Midbrain (tissue), 1 donor: ENCODE measurements at places on chromosomes 5 and 9.
A peak's percentile ranks its signal among the peaks of the same experiment; 100 is the strongest.

DNA sequence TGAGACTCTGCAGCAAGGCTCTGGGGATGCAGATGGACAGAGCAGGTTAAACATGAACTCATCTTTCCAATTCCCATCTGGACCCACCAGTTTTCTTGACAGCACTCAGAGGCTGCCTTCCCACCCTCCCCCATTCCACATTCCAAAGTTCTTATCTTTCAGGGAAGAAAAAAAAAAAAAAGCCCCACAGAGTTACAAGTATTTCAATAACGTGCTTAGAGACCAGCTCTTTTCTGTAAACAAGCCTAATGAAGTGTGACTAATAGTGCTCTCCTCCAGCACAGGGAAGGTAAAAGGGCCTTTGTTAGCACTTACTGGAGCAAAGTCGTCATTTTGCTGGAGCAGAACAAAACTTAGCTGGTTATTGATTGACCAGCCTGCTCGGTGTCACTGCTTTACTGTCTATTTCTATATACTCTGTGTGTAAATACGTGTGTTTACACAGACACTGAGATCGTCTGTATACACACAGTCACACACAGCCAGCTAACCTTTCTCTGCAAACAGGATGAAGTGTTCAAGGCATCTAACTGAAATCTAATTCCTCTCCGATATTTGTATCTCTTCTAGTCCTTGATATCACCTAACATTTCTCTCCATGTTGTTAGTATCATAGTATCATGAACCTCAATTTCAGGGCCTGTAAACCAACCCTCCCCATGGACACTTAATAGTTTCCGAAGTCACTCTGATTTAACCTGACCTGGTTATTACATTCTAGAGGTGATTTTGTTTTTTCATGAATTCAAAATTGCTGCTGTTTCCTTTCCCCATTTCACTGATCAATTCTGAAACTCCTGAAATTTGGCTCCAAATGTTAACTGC, 84.9 kb downstream of the ZNF608 start:
- no peak for DNase-seq

GRCh38 chr5:14257995-14258403, 114.9 kb downstream of the TRIO start:
- no peak for DNase-seq

GRCh38 chr9:87494970-87495471, 2.6 kb upstream of the DAPK1 start:
- DNase-seq, result no peak

DNA sequence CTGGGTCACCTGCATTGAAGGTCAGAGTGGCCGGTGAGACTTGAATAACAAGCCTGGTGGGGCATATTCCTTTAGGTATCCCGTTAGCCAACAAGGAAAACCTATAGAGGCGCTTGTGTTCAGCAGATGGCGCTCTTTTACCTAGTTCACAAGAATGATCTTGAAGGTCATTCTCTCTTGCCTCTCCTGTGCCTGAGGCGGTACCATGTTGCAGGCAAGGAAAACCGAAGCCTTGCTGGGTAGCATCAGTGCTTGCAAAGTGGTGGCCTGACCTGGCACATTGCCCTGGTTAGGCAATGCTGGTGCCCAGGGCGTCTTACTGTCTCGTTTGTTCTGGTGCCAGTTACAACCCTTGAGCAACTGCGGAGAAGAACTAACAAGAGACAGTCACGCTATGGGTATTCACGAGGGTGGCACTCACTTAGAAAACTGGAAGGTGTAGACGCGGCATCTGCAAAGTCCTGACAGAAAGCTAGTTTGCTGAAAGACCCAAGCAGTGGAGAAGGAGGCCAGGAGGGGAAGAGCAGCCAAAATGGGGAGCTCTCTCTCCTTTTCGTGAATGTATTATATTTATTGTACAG, 56.7 kb downstream of the AOPEP start:
- peak; percentile 84 for DNase-seq

GRCh38 chr9:133528001-133528875, 3.5 kb upstream of the MYMK start:
- DNase-seq, result no peak

DNA sequence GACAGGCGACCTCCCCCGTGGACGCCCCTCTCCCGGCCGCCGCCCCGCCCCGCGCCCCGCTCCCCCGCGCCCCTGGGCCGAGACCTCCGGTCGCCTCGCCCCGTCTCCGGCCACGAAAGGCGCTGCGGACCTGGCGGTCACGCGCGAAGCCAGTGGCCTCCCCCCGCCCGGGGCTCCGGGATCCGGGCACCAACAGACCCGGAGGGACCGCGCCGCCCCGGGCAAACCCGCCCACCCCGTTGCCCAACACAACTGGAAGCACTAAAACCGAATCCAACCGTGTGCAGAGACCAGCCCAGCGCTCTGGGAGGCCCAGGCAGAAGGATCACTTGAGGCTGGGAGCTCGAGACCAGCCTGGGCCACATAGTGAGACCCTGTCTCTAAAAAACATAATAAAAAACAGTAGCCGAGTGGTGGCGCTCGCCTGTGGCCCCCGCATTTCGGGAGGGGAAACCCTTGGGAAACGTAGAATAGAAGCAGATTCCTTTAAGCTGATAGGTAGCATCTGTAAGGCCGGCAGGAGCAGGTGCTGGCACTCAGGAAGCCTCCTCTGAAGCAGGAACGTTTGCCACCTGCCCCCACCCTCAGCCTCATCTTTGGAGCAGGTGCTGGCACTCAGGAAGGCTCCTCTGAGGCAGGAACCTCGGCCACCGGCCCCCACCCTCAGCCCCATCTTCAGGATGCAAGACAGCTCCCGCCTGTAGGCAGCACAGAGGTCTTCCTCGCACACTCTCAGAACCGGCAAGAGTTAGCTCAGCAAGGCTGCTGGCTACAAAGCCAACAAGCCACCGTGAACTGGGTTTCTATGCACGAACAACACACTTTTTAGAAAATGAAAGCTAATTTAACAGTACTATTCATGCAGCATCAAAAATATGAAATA, 4.6 kb upstream of the SLC9A3 start:
- DNase-seq, result no peak

DNA sequence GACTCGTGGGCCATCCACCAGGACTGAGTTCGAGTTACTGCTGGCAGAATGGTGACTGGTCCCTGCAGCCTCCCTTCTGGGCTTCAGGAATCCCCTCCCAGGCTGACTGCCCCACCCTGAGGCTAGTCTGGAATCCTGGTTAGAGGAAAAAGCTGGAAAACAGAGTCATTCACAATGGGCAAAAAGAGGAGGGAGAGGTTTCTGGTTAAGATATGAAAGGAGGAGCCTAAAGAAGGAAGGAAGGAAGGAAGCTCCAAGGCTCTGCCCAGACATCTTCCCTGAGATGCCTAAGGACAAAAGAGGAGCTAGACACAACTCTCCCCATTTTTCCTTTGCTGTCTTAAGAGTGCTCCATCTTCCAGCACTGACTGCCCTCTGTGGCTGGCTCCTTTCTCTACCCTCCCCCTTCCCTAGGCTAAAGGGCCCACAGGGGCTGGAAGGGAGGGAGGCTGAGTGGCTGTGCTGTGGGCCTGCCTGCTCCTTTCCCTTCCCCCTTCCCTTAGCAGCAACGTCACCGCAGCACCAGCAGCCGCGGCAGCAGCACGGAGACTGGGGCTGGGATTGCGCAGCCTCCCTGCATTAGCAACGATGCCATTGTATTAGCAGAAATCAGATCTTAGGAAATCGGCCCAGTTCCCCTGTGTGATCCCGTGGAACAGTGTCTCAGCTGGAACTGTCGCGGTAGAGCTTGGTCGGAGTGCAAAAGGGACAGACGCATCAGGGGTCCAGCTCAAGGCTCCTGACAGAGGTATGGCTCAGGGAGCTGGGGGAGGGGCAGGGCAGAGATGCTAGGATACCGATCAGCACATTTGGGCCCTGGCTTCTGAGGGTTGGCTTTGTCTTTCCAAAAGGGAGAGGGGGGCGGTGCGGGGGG, 48.7 kb downstream of the RUSC2 start:
- peak; percentile 84 for DNase-seq

DNA sequence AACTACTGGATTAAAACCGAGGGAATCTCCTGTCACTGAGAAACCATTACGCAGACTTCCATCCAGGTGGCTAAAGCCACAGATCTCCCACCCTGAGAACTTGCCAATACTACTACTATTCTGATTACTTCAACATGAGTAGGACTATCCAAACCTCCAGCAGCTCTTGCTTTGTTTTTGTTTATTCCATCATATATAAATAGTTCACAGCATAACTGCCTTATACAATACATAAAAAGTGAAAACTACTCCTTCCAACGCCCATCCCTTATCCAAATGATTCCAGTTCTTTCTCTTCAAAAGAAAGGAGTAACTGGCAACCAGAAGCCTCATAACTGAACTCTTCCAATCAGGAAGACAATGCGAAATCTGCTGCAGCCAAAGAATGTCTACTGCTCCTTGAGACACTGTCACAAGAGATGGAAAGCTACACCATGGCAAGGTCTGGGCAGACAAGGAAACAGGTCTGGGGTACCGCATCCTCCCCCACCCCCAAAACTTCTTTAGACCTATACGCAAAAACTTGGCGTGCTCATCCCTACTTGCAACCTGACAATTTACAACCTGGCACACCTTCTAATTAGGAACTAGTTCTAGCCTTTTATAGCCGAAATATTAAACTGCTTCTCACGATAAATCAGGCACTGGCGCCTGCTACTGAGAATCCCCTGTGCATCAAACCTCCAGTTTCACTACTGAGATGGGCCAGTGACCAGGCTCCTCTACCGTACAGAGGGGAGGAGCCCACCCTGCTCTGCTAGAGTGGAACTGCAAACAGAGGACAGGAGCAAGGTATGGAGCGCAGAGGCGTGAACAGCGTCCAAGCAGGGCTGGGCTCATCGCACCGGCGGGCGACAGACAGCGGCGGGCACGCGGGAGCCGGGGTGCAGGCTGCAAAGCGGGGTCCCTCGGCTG, 986 bp downstream of the PLPP1 start:
- DNase-seq, result no peak

DNA sequence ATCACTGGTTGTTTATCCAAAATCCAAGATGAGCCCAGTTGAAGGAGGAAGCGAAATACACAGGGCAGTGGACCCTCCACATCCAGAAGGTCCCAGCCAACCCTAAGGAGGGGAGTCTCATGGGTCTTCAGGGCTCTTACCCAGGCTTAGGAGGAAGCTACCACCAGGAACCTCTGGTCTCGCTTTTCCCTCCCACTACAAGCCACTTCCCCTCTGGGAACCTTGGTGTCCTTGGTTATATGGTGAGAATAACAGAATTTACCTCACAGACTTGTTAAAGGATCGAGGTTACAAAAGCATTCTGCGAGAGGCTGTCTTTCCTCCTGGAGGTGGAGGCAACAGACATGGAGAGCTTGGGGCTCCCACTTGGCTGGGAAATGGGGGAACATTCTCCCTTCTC, 3.4 kb downstream of the HIGD2A start:
- no peak for DNase-seq

DNA sequence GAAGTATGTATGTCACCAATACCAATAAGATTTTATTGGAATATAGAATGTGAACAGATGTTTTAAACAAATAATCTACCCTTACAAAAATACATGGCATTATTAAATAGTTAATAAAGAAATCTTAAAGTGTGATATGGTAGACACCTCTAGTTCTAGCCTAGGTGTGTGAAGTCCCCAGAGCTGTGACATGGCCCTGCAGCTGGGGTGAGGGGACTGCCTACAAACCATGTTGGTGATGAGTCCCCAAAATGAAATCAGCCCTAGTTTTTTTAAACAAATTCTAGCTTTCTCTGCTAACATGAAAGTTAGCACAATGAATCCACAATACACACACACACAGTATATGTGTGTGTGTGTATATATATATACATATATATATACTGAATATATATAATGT, 195.1 kb upstream of the RPS23 start:
- DNase-seq, result no peak

- DNase-seq, result no peak
These were observed 2.5 kb downstream of the BRIX1 start for GRCh38 chr5:34918025-34918424.

DNA sequence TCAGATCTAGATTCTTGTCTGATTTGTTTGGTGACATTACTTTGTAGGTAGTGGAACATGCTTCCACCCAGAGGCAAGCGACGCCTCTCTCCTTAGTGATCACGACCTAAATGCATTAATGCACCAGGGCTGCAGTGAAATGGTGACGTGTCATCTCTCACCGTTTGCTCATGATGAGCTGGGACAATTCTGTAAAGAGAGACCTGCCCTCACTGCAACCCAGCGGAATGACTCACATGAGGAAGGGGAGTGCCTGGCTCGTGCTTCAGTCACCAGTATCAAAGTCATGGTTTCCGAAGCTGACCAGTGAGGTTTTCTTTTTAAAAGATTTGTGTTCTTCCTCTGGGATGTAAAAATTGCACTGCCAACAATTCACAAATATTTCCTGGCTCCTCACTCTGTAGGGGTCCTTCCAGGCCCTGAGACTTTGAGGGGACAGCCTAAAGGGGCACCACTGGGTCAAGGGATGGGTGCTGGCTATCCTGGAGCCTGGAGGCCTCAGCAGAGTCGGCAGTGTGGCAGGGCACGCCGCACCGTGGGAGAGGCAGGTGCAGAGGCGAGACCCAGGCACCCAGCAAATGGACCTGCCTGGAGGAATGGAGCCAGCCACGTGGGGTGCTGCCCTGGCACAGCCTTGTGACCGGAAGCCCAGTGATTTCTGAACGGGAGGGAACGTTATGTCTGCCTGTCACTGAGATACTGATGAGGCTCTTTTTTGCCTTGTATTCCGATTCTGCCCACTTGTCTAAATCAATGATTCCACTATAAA, 17.3 kb downstream of the QSOX2 start:
- no peak for DNase-seq

DNA sequence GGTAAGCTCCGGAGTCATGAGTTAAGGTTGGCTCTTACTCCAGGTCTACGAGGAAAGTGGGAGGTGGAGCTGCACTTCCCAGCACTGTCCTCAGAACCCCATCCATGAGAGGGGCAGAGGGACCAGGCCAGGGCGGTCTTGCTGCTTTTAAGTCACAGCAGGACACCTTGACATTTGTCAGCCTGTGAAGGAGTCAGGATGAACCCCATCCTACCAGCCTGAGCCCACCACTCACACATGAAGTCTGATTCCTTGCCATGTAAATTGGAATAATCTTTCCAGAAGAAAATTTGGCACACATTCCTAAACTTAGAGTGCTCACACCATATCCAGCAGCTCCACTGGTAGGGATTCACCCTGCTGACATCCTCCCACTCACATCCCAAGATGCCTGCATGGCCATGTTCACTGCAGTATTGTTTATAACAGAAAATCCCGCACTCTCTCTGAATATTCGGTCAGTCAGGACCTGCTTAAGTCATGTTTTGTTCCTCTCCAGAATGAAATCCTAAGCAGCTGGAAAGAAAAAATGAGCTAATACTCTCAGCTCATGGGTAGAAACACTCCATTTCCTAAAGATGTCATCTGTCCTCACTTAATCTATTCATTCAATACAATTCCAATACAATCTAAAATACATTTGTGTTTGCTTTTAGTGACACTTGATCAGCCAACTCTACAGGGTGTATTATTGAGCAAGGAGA, 79.3 kb upstream of the COL5A1 start:
- no peak for DNase-seq

- DNase-seq, result no peak
These were observed 3.5 kb upstream of the NEK6 start for GRCh38 chr9:124254261-124254682.

- no peak for DNase-seq
These were observed 13.2 kb downstream of the NDUFS6 start for GRCh38 chr5:1814183-1815020.
